Activated CD4-positive, alpha-beta T cell treated with anti-CD3 and anti-CD28 coated beads for 1 hour (primary cell): ENCODE measurements at places on chromosomes 3 and 15.

DNA sequence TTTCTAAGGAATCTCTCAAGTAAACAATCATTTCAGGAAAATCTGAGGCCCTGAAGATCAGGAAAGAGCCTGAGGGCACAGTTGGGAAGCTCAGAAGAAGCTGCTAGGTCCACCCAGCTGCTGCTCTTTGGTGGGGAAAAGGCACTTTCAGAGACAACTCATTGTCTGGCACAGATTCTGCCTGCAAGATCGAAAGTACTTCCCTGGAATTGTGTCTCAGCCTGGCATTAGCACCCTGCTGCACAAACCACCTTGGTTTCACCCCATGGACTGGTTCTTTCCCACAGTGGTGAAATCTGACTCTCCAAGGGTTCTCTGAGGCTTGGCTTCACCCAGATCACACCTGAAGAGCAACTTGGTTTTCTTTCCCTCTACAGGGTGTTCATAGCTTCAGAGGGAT lies 18.7 kb downstream of the THRB start:
- DNase-seq = no peak

DNA sequence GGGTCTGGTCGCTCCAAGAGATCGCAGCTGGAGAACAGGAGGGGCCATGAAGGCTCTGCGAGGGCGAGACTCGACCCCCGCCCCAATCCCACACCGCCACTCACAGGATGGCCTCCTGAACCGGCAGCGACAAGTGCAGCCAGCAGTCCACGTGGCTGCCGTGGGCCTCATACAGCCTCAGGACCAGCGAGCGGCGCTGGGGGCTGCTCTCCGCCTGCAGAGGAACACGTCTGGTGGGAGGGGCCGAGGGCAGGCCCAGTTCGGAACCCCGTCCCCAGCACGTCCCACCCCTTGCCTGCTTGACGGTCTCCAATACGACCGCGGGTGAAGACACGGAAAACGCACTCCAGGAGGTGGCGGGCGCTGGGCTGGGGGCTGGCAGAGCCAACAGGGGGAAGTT lies 9.2 kb downstream of the NEIL1 start:
- no peak for DNase-seq

DNA sequence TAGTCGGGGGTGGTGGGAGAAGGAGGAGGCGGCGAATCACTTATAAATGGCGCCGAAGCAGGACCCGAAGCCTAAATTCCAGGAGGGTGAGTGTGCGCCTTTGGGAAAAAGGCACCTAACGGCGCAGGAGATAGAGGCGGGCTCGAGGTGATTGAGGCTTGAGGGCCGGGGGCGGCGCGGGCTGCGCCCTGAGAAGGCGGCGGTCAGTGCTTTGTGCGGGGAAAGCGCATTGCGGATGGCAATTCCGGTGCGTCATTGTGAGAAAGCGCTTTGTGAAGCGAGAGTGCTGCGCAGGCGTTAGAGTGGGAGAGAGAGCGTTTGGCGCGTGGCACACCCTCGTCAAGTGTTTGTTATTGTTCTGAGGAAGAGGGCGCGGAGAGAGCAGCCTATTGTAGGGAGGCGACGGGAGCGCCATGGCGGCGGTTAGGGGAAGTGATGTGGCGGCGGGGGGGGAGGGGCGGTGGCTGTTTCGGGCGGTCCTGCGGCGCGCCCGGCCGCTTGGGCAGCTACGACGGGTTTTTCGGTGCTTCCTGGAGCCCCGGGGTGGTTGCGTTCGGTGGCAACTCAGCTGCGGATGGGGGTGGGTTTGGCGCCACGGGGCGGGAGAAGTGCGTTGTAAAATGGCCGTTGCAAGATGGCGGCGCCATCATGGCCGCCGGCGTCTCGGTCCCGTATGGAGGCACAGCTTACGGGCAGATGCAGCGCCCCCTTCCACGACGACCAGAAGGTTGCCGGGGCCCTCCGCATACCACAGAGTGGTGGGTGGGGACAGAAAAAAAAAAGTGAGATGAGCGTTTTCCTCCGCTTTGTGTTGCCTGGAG lies 492 bp downstream of the MORF4L1 start:
- DNase-seq = peak; percentile 85

DNA sequence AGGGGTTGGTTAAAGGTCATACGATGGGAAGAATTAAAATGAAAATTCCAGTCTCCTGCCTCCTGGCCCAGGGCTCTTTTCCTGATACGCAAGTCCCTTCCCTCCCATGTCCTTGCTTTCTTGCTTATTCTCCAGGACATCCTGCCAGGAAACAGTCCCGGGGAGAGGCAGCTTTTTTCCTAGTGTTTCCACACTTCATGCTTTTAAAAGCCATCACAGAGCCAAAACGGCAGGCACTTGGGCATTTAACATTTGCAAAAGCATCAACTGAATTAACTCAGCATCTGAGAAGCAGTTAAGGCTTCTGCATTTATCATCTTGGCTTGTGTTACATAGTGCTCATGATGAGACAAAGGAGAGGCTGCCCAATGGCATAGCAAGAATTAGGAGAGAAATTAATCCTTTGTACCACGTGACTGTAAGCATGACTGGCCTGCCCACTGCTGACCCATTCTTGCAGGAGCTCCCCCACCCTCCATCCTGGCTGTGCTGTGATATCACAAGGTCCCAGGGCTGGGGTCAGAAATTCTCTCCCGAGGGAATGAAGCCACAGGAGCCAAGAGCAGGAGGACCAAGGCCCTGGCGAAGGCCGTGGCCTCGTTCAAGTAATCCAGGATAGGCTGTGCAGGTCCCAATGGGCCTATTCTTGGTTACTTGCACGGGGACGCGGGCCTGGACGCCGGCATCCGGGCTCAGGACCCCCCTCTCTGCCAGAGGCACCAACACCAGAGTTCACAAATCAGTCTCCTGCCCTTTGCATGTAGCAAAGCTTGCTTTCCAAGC lies 21.6 kb upstream of the VILL start:
- no peak for DNase-seq

DNA sequence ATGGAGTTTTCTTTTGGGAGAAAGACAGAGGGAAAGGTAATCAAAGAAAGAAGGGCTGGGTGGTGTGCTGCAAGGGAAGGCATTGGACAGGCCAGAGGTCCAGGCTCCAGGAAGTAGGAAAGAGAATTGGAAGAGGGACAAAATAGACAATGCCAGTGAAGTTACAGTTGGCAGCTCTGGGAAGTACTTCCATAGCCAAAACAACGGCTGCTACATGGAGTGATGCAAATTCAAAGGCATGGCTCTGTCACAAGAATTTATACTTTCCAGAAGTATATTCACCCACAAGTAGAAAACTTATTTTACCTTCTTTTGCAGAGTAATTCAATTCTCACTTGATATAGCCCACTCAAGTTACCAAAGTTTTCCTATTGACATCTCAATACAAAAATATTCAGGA lies 191.5 kb downstream of the TNIK start:
- DNase-seq = no peak

- no peak for DNase-seq
Observed at GRCh38 chr3:77137559-77137958, 97.7 kb downstream of the ROBO2 start.

- no peak for DNase-seq
Observed at GRCh38 chr15:86162641-86163040, 83.0 kb downstream of the AGBL1 start.

DNA sequence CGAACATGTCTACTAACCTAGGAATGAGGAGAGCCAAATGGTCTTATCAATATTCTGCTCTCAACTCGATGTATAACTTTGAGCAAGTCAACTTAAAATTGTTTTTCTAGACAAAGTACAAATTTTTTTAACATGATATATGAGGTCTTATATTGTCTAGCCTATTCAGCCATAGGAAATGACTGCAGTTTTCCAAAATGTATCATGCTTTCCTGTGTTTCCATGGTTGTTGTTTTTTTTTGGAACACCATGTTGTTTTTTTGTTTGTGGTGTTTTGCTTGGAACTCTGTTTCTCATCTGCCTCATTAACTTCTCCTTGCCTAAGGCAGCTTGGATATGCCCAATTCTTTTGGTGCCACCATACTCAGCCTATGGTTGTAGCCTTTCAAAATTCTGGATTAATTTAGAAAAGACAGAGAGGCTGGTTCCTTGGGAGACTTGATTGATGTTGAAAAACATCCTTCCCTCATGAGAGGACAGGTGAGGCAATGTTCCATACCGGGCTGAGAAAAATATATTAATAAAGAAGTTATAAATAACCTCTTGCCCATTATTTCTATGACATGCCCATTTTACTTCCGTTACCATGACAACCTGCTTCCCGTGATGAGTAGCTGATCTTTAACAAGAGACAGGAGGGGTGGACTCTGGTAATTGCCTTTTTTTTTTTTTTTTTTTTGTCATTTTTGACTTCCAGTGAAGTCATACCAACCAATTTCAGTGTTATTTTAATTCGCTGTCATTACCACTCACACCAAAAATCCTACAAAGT lies 687.9 kb upstream of the GRM7 start:
- no peak for DNase-seq

DNA sequence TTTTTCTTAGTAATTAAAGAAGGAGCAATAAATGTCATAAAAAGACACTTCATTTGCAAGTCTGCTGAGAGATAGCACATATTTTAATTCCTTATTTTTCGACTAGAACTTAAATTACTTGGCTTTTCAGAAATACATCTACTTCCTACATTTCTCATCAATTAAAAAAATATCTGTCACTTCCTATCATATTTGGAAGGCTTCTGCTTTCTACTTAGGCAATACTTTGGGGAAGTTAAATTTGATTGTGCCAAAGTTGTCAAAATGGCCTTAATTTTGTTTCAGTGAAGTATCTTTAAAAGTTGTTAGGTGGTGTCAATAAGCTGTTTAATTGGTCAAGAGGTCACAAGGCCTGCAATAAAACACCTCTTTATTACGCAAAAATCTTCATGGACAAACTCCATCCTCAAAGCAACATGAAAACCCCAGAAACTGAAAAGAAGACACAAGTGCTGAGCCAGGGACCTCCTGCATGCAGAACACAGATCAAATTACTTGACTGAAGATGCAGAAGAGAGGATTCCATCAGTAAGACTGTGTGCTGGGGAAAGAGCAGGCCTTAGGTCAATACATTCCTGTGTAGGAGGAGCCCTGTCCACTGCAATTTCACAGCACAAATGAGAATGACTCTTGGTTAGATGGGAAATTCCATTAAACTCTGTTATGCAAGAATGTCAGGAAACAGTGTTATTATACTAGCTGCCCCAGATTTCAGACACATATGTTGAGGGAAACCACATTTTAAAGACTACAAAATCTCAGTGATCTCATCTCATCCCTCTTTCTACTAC lies 48.0 kb upstream of the FSTL1 start:
- no peak for DNase-seq

DNA sequence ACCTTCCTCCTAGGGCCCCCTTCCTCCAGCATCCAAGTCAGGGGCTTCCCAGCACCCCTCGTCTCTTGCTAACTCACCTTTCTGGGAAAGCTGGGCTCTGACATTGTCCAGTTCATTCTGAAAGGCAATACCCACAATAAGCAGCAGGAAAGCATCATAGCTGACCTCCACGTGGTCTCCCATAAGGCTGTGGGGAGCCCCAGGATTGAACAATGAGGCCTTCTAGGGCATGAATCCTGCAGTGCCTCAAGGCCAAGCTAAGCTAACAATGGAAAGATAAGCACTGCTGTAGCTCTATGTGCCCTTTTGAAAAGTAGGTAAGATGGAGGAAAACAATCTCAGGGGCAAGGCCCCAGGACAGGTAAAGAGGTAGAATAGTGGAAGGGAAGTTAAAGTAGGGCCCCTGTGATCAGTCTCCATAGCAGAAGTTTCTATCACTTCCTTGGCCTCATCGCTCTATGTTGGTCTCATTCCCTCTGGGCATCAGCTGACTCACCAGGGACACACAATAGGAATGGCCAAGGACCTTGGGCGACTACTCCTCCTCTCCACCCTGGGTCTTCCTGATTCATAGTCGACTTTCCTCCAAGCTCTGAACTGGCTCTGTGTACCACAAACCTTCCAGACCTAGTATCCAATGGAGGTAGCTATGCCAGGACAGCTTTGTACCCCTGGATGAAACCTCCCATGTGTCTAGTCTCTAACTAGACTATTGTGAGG lies 11.7 kb downstream of the TRAIP start:
- DNase-seq = no peak

GRCh38 chr3:21781355-21781754 lies 30.3 kb upstream of the ZNF385D start:
- no peak for DNase-seq

- peak; percentile 21 for DNase-seq
Observed at GRCh38 chr3:129481766-129482332, 41.8 kb downstream of the IFT122 start.

DNA sequence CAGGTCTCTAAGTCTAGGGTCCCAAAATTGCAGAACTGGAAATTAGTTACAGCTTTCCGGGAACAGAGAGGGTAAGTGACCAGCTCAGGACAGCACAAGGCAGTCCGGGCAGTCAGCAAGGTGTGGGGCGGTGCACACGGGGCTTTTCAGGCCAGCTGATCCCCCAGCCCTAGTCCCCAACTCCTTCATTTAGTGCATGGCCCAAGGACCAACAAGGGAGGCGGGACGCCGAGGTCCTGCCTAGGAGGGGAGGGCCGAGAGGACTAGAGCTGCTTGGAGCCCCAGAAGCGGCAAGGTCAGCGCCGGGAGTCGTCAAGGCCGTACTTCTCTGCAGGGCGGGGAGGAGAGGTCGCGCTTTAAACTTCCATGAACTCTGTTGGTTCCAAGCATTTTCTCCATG lies 2.0 kb upstream of the PDE8A start:
- no peak for DNase-seq

- no peak for DNase-seq
Observed at GRCh38 chr3:138180375-138181029, 5.8 kb upstream of the DBR1 start.

DNA sequence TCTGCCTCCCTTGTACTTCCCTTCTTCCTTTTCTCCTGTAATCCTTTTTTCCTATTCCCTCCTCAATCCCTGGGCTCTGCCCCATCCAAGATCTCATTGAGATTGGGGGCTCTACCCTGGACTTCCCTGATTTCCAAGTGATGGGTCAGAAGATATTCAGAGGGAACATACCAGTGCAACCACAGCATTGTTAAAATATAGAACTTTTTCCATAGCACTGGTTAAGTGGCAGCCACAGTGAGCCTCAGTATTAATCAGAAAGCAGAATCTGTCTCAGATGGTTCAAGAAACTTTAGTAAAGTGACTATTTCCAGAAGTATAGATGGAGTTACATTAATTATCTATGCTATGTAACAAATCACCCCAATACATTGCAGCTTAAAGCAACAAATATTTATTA lies 18.7 kb upstream of the SCN10A start:
- no peak for DNase-seq

DNA sequence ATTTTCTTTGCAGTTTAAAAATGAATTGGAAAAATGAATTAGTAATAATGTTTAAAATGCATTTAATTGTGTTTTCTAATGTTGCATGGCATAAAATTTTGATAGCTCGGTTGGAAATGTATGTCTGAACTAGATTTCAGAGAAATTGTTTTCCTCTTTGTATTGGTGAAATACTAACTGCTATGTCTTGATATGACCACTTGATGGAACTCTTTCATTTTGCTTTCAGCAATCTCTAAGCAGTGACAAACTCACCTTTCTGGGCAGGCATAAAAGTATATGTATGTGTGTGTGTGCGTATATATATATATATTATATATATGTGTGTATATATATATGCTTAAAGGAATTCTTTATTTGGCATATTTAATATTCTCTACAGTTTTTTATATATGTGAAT lies 239.3 kb upstream of the ZNF717 start:
- DNase-seq = no peak

- DNase-seq = no peak
Observed at GRCh38 chr3:69776289-69776688, 37.0 kb downstream of the MITF start.

- DNase-seq = no peak
Observed at GRCh38 chr3:45120359-45121158, 25.6 kb downstream of the CDCP1 start.

GRCh38 chr3:181696626-181697230 lies 15.0 kb upstream of the SOX2 start:
- DNase-seq = no peak
